ENCODE measurements at places on chromosomes 6 and 20. TPM values are rescaled to one million over a fixed set of nuclear protein-coding genes. Genes with fewer than 3 reads are reported as not detected.

- DNase-seq: no peak
Observed at GRCh38 chr6:71012866-71013469, 56.1 kb upstream of the B3GAT2 start.

- DNase-seq: no peak
Observed at GRCh38 chr6:24426729-24427446, 24.2 kb downstream of the MRS2 start.

DNA sequence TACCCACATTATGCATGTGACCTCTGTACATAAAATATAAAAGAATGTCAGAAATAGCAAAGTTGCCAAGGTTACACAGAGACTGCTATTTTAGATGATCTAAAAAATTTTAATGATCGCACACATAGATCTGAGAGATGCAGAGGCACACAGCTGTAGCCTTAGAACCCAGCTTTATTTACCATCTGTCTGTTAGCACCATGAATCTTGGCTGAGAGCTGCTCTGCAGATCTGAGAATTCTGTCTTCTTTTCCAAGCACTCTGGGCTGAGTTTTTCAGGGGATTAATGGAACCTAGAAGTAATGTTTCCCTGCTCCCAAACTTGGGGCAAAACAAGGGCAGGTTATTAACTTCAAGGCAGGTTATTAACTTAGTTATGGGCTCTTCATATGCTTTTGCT lies 248.7 kb upstream of the JAG1 start:
- DNase-seq: no peak

- no peak for DNase-seq
Observed at GRCh38 chr20:2002365-2002764, 8.5 kb upstream of the PDYN start.

The GNMT gene
- 2.6 TPM for polyA plus RNA-seq

The C6orf15 gene
- polyA plus RNA-seq: not detected

The SPATA25 gene
- polyA plus RNA-seq: 6.9 TPM

The PTK6 gene
- polyA plus RNA-seq: 1.3 TPM

The TSPO2 gene
- polyA plus RNA-seq: 0.57 TPM
